BJ (cell line): ENCODE measurements at places on chromosomes 12 and 14. TPM values are rescaled to one million over a fixed set of nuclear protein-coding genes. Genes with fewer than 3 reads are reported as not detected.

The DNAJC22 gene
- polyA plus RNA-seq, result 2.3 and 4.3 TPM in 2 replicates

The TCL1B gene
- polyA plus RNA-seq, result not detected in 2 replicates

GRCh38 chr12:2539938-2540337, 254.8 kb upstream of the FKBP4 start:
- no peak for DNase-seq

DNA sequence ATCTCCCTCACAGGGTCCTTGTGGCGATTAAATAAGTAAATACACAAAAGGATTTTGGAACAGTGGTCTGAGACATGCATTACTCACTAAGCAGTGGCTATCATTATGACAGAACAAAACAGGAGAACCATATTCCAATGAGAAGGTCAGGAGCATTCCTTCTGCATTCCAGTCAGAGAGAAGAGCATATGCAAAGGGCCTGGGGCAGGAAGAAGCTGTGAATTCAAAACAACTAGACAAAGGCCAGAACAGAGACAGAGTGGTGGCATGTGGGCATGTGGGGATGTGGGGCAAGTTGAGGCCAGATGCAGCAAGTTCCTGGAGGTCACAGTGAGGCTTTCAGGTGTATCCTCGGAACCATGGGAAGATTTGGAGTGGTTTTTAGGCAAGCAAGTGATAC, 70.1 kb upstream of the VRK1 start:
- no peak for DNase-seq
